ENCODE measurements at places on chromosomes 1 and 21.

- no peaks in the 10 kb centered on the region for H3K36me3 ChIP-seq
- no peak for DNase-seq
- H3K27me3 ChIP-seq = no peaks in the 10 kb centered on the region
- H3K4me3 ChIP-seq = no peak overlapping the region
- H3K4me1 ChIP-seq = peaks cover 67% of the 10 kb centered on the region
Observed at GRCh38 chr1:221823561-221823960, 81.7 kb upstream of the DUSP10 start.

DNA sequence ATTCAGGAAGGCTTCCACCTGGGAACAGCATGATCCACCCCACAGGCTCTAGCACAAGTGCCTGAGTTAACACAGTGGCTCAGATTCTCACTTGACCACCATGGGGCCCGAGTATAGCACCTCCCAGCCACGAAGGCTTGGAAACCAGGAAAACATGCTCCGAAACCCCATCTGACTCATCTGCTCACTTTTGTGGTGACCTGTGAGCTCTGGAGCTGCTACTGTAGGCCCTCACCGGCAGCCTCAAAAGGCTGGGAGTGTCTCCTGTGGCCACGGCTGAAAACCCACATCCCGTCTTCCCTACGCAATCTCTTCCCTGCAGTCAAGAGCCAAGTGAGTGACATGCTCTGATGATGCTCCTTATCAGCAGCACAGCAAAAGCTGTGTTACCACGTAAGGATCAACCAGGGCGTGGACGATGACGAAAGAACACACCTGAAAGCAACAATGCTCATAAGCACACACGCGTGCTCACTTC is 81.4 kb downstream of the TGFBR3 start:
- H3K27me3 ChIP-seq = no peaks in the 10 kb centered on the region
- peak overlapping the region; percentile 39 for H3K4me3 ChIP-seq
- no peak for DNase-seq

- H3K27me3 ChIP-seq = peaks cover 22% of the 10 kb centered on the region
- no peaks in the 10 kb centered on the region for H3K4me1 ChIP-seq
- no peak overlapping the region for H3K4me3 ChIP-seq
- H3K36me3 ChIP-seq = no peaks in the 10 kb centered on the region
- no peak overlapping the region for H3K27ac ChIP-seq
Observed at GRCh38 chr1:30166174-30166573, 557.2 kb downstream of the MATN1 start.

DNA sequence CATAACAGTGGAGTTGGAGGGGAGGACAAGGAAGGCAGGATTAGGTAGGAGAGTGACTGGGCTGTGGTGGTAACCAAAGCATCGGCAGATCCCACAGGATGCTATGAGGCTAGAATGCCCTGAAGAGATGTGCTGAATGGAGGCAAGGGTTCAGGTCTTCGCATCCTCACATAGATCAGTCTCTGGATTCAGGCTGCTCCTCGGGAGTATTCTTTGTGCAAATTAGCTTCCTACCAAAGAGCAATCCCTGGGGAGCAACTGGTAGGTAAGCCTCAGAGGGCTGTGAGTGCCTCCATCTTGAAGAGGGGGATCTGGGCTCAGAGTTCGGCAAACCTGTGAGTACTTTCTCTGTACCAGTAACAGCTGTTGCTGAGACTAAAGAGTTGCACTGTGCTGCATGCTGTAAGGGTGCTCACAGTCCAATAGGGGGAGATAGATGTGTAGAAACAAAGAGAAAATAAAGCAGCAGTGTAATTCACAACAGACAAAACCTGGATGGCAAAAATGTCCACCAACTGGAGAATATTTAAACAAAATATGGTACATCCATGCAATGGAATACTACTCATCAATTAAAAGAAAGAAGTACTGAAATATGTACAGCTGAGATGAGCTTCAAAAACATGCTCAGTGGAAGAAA is 322.4 kb upstream of the DEPDC1 start:
- no peak overlapping the region for H3K27ac ChIP-seq
- no peaks in the 10 kb centered on the region for H3K27me3 ChIP-seq
- no peak overlapping the region for H3K4me3 ChIP-seq

DNA sequence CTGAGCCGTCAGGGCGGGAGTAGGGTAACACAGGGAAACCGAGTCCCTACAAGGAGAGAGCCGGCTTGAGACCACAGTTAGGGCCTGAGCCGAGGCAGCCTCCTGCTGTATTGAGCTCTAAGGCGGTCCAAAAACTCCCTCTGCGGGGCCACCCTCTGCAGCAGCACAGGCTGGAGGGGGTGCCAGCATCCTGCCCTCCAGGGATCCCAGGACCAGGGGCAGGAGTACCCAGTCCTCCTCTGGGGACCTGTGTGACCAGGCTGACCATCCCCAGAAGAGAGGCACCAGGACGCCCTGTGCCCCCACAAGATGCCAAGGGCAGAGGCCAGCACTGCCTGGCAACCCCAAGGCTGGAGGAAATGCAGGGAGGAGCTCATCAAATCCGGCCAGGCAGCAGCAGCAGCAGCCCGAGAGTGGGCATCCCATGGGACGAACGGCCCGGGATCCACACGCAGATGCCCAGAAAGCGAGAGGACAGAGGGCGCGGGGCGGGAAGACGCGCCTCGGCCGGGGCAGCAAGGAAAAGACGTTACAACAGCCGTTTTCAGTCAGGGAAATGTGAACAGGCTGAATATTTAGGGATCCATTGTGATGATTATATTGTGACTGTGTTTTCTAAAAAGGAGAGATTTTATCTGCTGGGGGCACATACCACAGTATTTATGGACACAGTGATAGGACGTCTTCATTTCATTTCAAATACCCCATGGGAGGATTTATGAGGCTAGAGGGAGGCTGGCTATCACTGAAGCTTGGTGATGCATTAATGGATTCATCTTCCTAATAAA is 57.1 kb upstream of the COL18A1 start:
- DNase-seq = no peak
- no peaks in the 10 kb centered on the region for H3K36me3 ChIP-seq
- no peak overlapping the region for H3K27ac ChIP-seq
- no peaks in the 10 kb centered on the region for H3K4me1 ChIP-seq
- peaks cover 9% of the 10 kb centered on the region for H3K27me3 ChIP-seq
- H3K4me3 ChIP-seq = no peak overlapping the region

- no peaks in the 10 kb centered on the region for H3K4me1 ChIP-seq
- no peak overlapping the region for H3K4me3 ChIP-seq
- no peak for DNase-seq
- peaks cover 11% of the 10 kb centered on the region for H3K36me3 ChIP-seq
- no peaks in the 10 kb centered on the region for H3K27me3 ChIP-seq
Observed at GRCh38 chr1:222912730-222913129, 97.9 kb downstream of the DISP1 start.

GRCh38 chr1:101086783-101087182 is 61.2 kb upstream of the DPH5 start:
- no peak overlapping the region for H3K4me3 ChIP-seq
- peaks cover 21% of the 10 kb centered on the region for H3K36me3 ChIP-seq
- H3K27me3 ChIP-seq = no peaks in the 10 kb centered on the region
- no peak overlapping the region for H3K27ac ChIP-seq

Measured in stimulated activated naive B cell treated with anti-CD40 and anti-IgM and Interleukin-4, amounts not matched to agents 10 μg/mL and 1 μg/mL and 100 μg/mL, for 72 hours (primary cell).